Activated T-cell treated with anti-CD3 and anti-CD28 coated beads, Interleukin-2, amount 50 U/mL, for 4 hours (primary cell): ENCODE measurements at places on chromosomes 3 and 15. TPM values are rescaled to one million over a fixed set of nuclear protein-coding genes. Genes with fewer than 3 reads are reported as not detected.

DNA sequence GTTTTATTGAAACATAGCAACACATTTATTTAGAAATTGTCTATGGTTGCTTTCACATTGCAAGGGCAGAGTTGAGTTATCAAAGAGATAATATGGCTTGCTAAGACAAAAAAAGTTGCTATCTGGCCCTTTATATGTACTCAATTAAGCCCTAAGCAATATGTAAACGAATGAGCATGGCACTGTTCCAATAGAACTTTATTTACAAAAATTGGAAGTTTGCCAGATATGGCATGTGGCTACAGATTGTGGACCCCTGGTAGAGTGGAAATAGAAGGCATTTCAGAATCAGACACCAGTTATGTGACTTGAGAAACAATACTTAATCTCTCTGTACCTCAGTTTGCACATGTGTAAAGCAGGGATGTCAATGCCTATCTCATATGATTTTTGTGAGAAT is 515.6 kb upstream of the SGO1 start:
- DNase-seq, result no peak

DNA sequence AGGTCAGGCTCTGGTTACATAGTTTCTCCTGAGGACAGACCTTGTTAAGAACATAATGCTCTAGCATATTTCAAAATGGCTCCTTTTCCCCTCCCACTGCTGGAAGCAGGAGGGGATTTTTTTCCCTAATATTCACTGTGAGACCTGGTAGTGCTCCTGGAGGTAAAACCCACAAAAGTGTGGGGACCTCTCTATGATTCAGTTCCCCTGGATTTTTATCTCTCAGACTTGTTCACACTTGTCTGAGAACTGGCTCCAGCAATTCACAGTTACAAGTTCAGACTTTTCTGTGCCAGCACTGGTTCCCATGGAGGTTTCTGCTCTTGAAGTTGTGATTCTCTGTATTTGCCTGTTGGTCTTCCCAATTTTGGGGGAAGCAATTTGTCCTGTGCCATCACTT is 36.3 kb upstream of the PCOLCE2 start:
- DNase-seq, result no peak

- DNase-seq, result no peak
Measured at GRCh38 chr15:101710806-101711205, 13.5 kb downstream of the TARS3 start.

XCR1 gene
- total RNA-seq, result not detected

SLC28A2 gene
- total RNA-seq, result not detected
